ENCODE measurements at places on chromosomes 3 and 15.

GRCh38 chr15:89150762-89151664, 62.8 kb downstream of the ABHD2 start:
- DNase-seq, result no peak

GRCh38 chr3:100796556-100796955, 87.3 kb downstream of the TFG start:
- DNase-seq, result peak; percentile 2

DNA sequence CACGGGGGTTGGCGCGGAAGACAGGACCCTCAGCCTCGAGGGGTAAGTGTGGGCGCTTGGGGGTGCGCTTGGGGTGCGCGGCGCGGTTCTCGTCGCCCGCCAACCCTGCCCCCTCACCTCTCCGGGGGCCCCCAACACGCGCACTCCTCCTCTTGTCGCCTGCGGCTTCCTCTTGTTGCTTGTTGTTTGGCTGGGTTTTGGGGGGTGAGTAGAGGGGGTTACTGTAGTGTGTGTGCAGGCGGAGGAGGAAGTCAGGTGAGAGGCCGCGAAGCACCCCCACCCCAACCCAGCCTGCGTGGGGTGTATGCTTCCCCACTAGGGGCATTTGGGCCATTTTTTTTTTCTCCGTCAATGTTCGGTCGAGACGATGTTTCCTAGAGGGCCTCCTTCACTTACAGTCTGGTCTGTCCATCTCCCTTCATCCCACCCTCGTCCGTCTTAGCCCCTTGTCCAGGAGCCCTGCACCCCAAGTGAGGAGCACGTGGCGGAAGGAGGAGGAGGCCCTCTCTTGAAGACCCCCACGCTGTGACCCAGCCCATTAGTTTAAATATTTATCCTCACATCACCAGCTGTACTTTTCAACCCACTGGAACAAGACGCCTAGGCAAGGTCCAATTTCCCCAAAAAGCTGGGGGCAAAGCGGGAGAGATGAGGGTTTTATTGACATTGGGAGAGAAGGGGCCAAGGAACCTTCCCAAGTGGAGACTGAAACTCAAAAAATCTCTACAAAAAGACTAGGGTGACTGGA, 20.4 kb upstream of the SATB1 start:
- peak; percentile 82 for DNase-seq

- DNase-seq, result no peak
Observed at GRCh38 chr3:79203144-79203519, 564.7 kb downstream of the ROBO1 start.

- DNase-seq, result no peak
Observed at GRCh38 chr15:26722621-26723160, 50.2 kb downstream of the GABRB3 start.

GRCh38 chr3:139230391-139230790, 113.4 kb upstream of the MRPS22 start:
- DNase-seq, result no peak
